ENCODE measurements at places on chromosomes 3 and 15.

GRCh38 chr3:134630506-134630905 is 20.3 kb downstream of the KY start:
- H3K4me1 ChIP-seq: no peaks in the 10 kb centered on the region
- no peaks in the 10 kb centered on the region for H3K36me3 ChIP-seq
- H3K27me3 ChIP-seq: peaks cover 11% of the 10 kb centered on the region

DNA sequence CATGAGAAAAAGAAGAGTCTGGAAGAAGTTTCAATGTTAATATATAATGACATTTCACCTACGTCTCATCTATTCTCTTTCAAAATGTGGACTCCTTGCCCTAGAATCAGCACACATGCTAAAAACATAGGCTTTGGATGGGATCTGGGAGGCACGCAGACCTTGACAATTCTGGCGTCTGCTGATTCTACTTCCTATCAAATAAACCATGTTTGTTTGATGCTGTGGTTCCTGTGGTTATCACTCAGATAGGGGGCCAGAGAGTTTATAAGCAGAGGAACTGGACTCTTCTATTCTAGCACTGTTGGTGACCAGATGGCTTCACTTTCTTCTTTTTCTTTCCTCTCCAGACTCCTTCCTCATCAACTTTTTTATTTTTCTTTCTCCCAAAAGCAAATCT is 336.8 kb downstream of the DIPK2A start:
- H3K27me3 ChIP-seq: no peaks in the 10 kb centered on the region
- DNase-seq: no peak
- H3K4me1 ChIP-seq: no peaks in the 10 kb centered on the region
- no peak overlapping the region for H3K27ac ChIP-seq
- peaks cover 8% of the 10 kb centered on the region for H3K36me3 ChIP-seq

- H3K4me1 ChIP-seq: peaks cover 12% of the 10 kb centered on the region
- no peak for DNase-seq
- H3K27me3 ChIP-seq: peaks cover 3% of the 10 kb centered on the region
- peaks cover 32% of the 10 kb centered on the region for H3K36me3 ChIP-seq
Observed at GRCh38 chr3:168850109-168850508, 754.4 kb upstream of the GOLIM4 start.

DNA sequence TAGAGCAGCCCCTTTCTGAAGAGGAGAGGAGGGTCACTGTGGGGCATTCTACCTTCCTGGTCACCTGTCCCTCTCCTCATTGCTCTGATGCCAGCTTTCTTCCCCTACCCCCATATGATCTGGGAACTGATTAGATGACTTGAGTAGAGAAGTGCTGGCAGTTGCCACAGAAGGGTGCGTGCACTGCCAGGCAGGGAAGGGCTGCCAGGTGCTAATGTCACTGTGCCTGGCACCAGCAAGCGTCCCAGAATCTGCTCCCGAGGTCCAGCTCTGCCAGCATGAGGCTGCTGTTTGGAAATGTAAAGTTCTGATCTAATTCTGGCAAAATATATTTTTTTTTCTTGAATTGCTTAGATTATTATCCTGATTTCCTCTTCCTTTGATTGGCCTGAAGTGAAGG is 52.8 kb downstream of the PPM1L start:
- no peaks in the 10 kb centered on the region for H3K36me3 ChIP-seq
- no peaks in the 10 kb centered on the region for H3K27me3 ChIP-seq
- peaks cover 5% of the 10 kb centered on the region for H3K4me1 ChIP-seq

GRCh38 chr15:91844928-91845327 is 8.6 kb upstream of the SLCO3A1 start:
- H3K4me3 ChIP-seq: no peak overlapping the region
- H3K4me1 ChIP-seq: no peaks in the 10 kb centered on the region
- no peaks in the 10 kb centered on the region for H3K36me3 ChIP-seq
- peaks cover 55% of the 10 kb centered on the region for H3K27me3 ChIP-seq
- no peak overlapping the region for H3K27ac ChIP-seq
- DNase-seq: no peak

Data from mesothelial cell of epicardium (in vitro differentiated cells).